ENCODE measurements at places on chromosomes 13 and 19. TPM values are rescaled to one million over a fixed set of nuclear protein-coding genes. Genes with fewer than 3 reads are reported as not detected.

DNA sequence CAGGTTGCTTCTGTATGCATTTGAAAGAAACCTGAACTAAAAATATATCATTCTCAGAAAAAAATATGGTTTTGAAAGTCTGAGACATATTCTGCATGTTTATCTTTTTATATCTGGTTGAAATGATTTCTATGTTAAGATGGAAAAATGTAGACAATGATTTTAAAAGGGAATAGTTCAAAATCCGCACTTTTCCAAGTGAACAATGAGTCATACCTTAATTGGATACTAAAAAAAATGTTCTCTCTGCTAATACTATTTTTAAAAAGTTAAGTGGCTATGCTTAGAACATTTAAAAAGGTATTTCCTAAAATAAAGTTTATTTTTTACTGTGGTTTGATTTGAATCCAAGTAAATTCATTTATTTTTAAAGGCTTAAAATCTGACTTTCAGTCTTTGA lies 801.4 kb downstream of the SLITRK6 start:
- H3K27me3 ChIP-seq: no peaks in the 10 kb centered on the region
- DNase-seq: no peak
- H3K4me3 ChIP-seq: no peak overlapping the region
- no peaks in the 10 kb centered on the region for H3K36me3 ChIP-seq
- H3K4me1 ChIP-seq: no peaks in the 10 kb centered on the region

DNA sequence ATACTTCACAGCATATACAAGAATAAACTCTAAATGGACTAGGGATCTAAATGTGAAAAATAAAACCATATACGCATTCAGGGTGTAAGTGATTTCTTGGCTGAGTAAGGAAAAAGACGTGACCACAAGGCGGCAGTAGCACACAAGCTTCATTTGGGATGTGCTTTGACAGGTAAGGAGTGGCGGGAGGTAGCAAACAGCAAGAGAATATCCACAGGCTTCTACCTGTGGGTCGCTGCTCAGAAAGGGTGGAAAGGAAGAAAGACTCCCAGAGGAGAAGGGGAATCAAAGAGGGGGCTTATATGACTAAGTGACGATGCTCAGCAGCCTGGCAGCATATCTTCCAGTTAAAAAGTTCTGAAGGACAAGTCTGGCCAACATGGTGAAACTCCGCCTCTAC lies 2.5 kb upstream of the ZNF121 start:
- H3K27me3 ChIP-seq: no peaks in the 10 kb centered on the region
- H3K4me1 ChIP-seq: no peaks in the 10 kb centered on the region
- DNase-seq: peak; percentile 24

Gene KBTBD6
- 4.9 TPM for total RNA-seq

- no peaks in the 10 kb centered on the region for H3K27me3 ChIP-seq
- no peak overlapping the region for H3K27ac ChIP-seq
- no peaks in the 10 kb centered on the region for H3K4me1 ChIP-seq
- no peak overlapping the region for H3K4me3 ChIP-seq
- no peak for DNase-seq
These were observed 30.7 kb upstream of the IL17D start for GRCh38 chr13:20672772-20673171.

Gene DDA1
- total RNA-seq: 53.5 TPM

- H3K4me3 ChIP-seq: no peak overlapping the region
- H3K4me1 ChIP-seq: peaks cover 18% of the 10 kb centered on the region
- no peaks in the 10 kb centered on the region for H3K27me3 ChIP-seq
- peak overlapping the region; percentile 21 for H3K27ac ChIP-seq
- DNase-seq: peak; percentile 17
These were observed 38.2 kb downstream of the MTMR6 start for GRCh38 chr13:25249001-25249543.

DNA sequence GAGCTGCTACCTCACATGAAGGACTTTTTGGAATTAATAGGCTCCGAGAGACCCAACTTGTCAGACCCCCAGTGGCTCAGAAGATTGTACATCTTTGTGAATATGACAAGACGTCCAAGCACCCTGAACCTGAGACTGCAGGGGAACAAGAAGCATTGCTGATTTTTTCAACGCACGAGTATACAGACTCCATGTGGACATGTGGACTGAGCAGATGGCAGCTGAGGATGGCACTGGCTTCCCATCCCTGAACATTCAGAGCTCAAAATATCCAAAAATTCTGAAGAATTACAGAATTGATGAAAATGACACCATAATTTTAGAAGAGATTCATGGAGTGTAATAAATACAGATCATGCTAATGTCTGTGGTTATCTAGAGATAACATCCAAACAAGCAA lies 254.1 kb downstream of the MZT1 start:
- no peak overlapping the region for H3K4me3 ChIP-seq
- no peak overlapping the region for H3K27ac ChIP-seq
- no peak for DNase-seq
- H3K4me1 ChIP-seq: no peaks in the 10 kb centered on the region

DNA sequence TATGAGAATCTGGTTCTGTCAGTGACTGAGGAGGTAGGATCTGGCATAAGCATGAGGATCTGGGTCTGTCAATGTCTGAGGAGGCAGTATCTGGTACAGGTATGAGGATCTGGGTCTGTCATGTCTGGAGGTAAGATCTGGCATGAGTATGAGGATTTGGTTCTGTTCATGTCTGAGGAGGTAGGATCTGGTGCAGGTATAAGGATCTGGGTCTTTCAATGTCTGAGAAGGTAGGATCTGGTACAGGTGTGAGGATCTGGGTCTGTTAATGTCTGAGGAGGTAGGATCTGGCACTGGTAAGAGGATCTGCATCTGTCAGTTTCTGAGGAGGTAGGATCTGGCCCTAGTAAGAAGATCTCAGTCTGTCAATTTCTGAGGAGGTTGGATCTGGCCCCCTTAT lies 12.4 kb upstream of the PDCD2L start:
- H3K27me3 ChIP-seq: no peaks in the 10 kb centered on the region
- H3K27ac ChIP-seq: no peak overlapping the region
- no peak overlapping the region for H3K4me3 ChIP-seq
- no peak for DNase-seq
- H3K4me1 ChIP-seq: no peaks in the 10 kb centered on the region
- peaks cover 52% of the 10 kb centered on the region for H3K36me3 ChIP-seq

Gene RFPL4AL1
- not detected for total RNA-seq

Gene NPAS1
- total RNA-seq: 0.72 TPM

Gene KCTD4
- not detected for total RNA-seq

GRCh38 chr13:51291341-51291740 lies 48.1 kb upstream of the SERPINE3 start:
- no peak for DNase-seq
- no peaks in the 10 kb centered on the region for H3K36me3 ChIP-seq
- H3K27ac ChIP-seq: no peak overlapping the region

DNA sequence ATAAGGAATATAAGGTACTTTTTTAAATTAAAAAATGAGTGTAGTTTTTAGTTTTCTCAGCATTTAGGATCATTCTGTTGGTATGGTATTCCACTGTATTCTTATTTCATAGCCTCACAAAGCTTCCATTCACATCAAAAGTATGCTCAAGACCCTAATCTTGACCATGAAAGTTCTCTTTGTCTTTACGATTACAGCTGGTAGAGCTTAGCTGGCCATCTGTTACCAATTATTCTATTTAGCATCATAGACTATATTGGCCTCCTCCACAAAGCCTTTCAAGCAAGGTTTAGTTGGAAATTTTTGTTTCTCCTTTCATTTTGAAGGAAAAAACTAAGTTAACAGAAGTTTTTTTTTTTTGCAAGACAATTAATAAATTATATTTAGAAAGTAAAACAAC lies 245.1 kb downstream of the KCTD12 start:
- H3K27me3 ChIP-seq: no peaks in the 10 kb centered on the region
- no peak for DNase-seq
- H3K36me3 ChIP-seq: no peaks in the 10 kb centered on the region
- no peak overlapping the region for H3K27ac ChIP-seq
- H3K4me3 ChIP-seq: no peak overlapping the region

Gene OVOL3
- not detected for total RNA-seq

GRCh38 chr13:59601993-59602392 lies 561.7 kb downstream of the DIAPH3 start:
- H3K27me3 ChIP-seq: no peaks in the 10 kb centered on the region
- H3K36me3 ChIP-seq: no peaks in the 10 kb centered on the region
- no peaks in the 10 kb centered on the region for H3K4me1 ChIP-seq
- no peak overlapping the region for H3K4me3 ChIP-seq
- DNase-seq: no peak

Gene CBY2
- 0.53 TPM for total RNA-seq

Gene FCER2
- 359 TPM for total RNA-seq

Gene MAST3
- 21.5 TPM for total RNA-seq

DNA sequence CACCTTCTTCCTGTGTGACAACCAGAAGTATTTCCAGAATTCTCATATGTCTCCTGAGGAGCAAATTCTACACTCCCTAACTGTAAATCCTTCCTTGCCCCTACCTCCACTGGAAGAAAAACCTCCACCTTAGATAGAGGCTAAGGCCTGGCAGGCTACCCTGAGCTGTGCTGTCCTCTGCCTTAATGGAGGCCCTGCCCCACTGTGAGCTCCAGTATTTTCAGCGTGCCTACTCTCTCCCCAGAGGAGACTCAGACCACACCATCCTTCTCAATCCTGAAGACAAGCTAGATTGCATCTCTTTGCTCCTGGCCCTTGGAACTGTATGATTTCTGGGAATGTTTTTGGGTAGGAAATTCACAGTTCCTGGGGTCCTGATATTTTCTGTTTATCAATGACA lies 110.0 kb upstream of the OBI1 start:
- H3K27me3 ChIP-seq: no peaks in the 10 kb centered on the region
- H3K4me3 ChIP-seq: no peak overlapping the region
- no peaks in the 10 kb centered on the region for H3K4me1 ChIP-seq
- no peaks in the 10 kb centered on the region for H3K36me3 ChIP-seq
- no peak overlapping the region for H3K27ac ChIP-seq
- no peak for DNase-seq

DNA sequence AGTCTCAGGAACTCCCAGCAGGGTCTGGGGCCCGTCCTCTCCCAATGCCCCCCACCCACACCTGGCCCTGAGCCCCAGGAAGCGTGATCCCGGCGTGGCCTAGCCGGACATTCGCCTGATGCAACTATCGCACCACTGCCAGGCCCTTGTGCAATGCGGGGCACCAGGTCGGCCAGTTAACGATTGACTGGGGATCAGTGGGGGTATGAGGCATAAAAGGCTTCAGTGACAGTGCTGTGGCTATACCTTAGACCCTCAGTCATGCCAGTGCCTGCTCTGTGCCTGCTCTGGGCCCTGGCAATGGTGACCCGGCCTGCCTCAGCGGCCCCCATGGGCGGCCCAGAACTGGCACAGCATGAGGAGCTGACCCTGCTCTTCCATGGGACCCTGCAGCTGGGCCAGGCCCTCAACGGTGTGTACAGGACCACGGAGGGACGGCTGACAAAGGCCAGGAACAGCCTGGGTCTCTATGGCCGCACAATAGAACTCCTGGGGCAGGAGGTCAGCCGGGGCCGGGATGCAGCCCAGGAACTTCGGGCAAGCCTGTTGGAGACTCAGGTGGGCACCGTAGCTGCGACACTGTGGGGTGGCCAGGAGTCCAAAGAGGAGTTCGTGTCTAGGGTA lies at the start of gene ANGPTL8:
Gene ANGPTL8, plus strand, starts transcription at position 243 of the 624 bp plus-strand sequence. Its CDS starts 19 bp downstream, at position 262.
- no peak within 1 kb of the TSS for H3K27ac ChIP-seq
- no peaks in the 10 kb centered on the region for H3K4me1 ChIP-seq
- H3K4me3 ChIP-seq: no peak within 1 kb of the TSS
- DNase-seq: no peak
- no peaks in the 10 kb centered on the region for H3K36me3 ChIP-seq
- no peaks in the 10 kb centered on the region for H3K27me3 ChIP-seq

DNA sequence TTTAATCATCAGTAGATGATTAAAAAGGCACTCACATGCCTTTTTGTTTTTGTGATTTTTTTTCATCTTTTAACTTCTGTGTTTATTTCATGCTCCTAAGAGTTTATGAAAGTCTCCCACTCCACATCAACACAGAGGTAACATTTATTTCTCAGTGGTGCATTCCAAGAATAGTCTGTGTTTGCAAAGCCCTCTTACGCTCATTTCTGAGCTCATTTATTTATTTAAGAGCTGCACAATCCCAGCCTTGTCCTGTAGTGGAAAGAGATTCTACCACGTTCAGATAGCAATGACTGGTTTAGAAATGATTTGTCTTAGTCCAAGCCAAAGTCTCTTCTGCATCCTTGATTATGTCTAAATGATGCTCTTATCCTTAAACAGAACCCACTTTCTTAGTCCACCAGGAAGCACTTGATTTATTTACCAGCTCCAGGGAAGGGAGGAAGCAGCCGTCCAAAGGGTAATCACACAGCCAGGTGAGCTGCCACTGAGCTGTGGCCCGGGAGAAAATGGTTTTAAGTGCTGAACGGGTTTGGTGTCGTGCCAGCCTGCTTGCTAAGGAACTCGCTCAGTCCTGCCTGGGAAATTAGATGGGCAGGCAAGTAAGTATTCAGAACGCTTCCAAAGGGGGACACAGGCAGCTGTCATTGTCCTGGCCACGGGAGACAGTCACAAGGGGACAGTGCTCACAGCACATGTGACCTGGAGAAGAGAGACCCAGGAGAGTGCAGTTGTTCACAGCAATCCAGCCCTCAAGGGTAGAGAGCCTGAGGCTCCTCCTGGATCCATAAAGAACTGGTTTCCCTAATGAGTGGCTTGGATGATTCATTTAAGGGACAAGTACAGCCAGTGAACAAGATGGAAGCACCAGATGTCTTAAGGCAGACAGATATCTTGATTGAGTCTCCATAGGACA lies 131.8 kb upstream of the WASF3 start:
- DNase-seq: no peak
- no peak overlapping the region for H3K4me3 ChIP-seq
- H3K36me3 ChIP-seq: no peaks in the 10 kb centered on the region
- H3K27me3 ChIP-seq: no peaks in the 10 kb centered on the region
- H3K27ac ChIP-seq: no peak overlapping the region

GRCh38 chr19:5561559-5561958 lies 6.2 kb downstream of the TINCR start:
- H3K4me3 ChIP-seq: no peak overlapping the region
- DNase-seq: no peak
- no peaks in the 10 kb centered on the region for H3K27me3 ChIP-seq
- no peaks in the 10 kb centered on the region for H3K36me3 ChIP-seq
- no peak overlapping the region for H3K27ac ChIP-seq
- H3K4me1 ChIP-seq: no peaks in the 10 kb centered on the region

DNA sequence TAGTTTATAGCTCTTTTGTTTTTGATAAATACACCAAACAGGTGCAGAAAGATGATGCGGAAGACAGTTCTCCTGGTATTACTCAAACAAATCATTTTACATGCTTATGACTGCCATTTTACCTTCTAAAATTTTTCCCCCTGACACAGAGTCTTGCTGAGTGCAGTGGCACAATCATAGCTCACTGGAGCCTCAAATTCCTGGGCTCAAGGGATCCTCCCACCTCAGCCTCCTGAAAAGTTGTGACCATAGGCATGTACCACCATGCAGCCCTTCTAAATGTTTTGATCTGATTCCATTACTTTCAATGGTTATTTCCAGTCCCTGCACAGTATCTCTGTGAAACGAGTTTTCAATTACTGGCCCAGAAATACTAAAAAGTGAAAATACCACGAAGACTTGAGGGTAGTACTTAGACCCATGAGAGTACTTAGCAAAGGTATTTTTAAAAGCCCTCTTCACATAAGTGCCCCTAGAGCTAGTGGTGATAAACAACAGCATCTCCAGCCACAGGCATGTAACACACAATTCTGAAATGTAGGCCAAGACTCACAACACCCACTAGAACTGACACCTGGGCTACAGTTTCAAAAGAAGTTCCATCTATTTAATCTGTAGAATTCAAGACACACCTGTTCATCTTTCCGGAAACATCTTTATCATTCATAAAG lies 11.3 kb downstream of the HSPH1 start:
- H3K4me3 ChIP-seq: no peak overlapping the region
- no peak overlapping the region for H3K27ac ChIP-seq
- H3K4me1 ChIP-seq: no peaks in the 10 kb centered on the region

Gene LYL1
- 27.4 TPM for total RNA-seq

GRCh38 chr13:75825161-75825560 lies 189.0 kb downstream of the LMO7 start:
- no peaks in the 10 kb centered on the region for H3K4me1 ChIP-seq
- no peaks in the 10 kb centered on the region for H3K27me3 ChIP-seq
- no peaks in the 10 kb centered on the region for H3K36me3 ChIP-seq
- no peak overlapping the region for H3K4me3 ChIP-seq
- H3K27ac ChIP-seq: no peak overlapping the region
- no peak for DNase-seq

Data from GM12878 (cell line).